ENCODE measurements at places on chromosomes 11 and 22. TPM values are rescaled to one million over a fixed set of nuclear protein-coding genes. Genes with fewer than 3 reads are reported as not detected.

The HBD gene
- not detected for total RNA-seq

The UPK3A gene
- total RNA-seq = not detected

The OR8G5 gene
- not detected for total RNA-seq

The OR5AK2 gene
- total RNA-seq = not detected

The OR5P2 gene
- not detected for total RNA-seq

The CFL1 gene
- total RNA-seq = 1,207 TPM

The BCL2L13 gene
- total RNA-seq = 38.7 TPM

The NRXN2 gene
- total RNA-seq = 0.32 TPM

The KCNQ1OT1 gene
- total RNA-seq = 0.21 TPM

Measured in activated CD8-positive, alpha-beta memory T cell treated with anti-CD3 and anti-CD28 coated beads for 36 hours (primary cell).